ENCODE measurements at places on chromosomes 4 and X.

GRCh38 chr4:83989835-83990234 lies 453.9 kb downstream of the GPAT3 start:
- DNase-seq: no peak

GRCh38 chrX:153831429-153832150 lies 1.2 kb upstream of the PDZD4 start:
- no peak for DNase-seq

- DNase-seq: no peak
Measured at GRCh38 chr4:142567620-142568451, 278.3 kb downstream of the INPP4B start.

- DNase-seq: peak; percentile 66
Measured at GRCh38 chrX:44344687-44345086, 1.2 kb upstream of the EFHC2 start.

DNA sequence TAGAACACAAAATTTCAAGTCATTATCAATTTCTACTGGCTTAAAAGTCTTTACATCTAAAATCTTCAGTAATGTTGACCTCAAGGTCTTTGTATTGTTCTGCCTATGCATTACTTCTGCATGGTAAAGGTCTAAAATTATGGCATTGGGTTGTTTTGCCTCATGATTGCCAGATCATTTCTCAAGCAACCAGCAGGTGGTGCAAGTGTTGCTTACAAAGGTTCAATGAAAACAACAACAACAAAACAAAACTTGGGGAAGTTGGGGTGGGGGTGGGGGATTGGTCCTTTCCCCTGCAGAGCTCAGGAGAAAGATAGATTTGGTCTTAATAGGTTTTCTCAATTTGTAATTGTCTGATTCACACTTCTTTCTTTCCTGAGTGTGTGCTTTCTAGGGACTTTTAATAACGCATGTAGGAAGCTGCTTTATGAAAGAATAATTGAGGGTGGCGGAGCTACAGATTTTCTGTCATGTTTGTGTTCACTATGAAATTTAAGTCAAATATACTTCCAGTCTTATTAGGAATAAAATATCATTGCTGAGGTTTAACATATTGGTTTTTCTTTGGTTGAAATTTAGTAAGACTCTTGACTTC lies 145.1 kb downstream of the COL4A5 start:
- no peak for DNase-seq
